Caudate nucleus (tissue), 63 donors: ENCODE measurements at places on chromosomes 2 and 18.
A peak's percentile ranks its signal among the peaks of the same experiment; 100 is the strongest.

DNA sequence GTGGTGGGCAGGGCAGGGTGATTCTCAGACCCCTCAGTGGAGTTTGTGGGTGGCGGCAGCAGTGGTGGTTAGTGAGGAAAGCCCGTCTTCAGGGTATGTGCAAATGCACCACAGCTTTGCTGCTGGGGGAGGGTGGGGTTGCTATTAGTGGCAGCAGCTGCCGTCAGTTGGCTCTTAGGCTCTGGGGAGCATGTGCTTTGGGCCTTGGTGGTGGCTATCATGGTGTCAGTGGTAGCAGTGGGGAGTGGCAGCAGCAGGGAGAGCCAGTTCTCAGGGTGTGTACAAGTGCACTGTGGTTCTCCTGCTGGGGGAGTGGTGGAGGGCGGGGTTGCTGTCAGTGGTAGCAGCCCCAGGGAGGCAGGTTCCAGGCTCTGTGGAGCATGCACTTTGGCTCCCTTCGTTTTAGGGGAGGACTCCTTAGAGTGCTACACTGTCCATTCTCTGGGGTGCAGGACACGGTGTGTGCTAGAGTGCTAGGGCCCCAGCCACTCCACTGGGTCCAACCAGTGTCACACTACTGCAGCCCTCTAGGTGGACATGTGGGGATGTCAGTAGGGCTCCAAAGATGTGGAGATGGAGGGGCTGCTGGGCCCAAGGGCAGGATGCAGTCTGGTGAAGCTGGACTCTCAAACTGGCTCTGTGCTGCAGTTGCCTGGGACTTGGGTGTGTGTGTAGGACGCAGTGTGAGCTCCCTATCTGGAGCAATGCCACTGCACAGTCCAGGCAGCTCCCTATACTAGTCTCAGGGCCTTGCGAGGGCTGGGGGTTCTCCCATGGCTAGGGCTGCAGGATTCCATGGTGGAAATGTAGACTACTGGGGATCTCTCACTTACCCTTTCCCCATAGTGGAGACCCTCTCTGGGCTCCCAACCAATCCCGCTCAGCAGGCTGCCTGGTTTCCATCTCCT is 45.3 kb downstream of the ADCYAP1 start:
- DNase-seq: no peak

DNA sequence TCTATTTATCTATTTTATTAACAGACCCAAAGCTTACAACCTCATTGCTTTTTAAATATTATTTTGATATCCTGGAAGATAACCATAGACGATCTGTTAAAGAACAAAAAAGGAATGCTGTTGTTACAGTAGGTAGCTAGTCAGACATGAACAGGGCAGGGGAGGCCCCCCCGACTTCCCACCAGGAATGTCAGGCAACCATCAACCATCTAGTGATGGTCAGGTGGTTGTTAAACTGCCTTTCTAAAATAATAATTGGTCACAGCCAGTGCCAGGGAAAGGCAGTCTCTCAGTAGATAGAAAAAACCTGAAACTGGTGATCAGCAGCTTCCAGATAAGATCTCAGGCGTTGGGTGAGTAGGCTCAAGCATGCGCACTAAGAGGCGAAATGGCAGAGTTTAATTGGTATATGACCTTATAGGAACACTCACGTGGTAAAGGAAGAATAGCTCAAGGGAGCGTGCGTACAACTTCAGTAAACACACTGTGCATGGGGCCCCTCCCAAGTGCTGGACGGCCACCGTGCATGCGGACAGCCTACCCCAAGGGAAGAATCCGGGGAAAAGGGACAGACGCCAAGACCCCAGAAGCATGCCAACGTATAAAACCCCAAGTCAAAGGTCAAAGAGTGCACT is 32.5 kb upstream of the CCL20 start:
- no peak for DNase-seq

GRCh38 chr2:114937366-114937930 is 495.0 kb downstream of the DPP10 start:
- DNase-seq: no peak

DNA sequence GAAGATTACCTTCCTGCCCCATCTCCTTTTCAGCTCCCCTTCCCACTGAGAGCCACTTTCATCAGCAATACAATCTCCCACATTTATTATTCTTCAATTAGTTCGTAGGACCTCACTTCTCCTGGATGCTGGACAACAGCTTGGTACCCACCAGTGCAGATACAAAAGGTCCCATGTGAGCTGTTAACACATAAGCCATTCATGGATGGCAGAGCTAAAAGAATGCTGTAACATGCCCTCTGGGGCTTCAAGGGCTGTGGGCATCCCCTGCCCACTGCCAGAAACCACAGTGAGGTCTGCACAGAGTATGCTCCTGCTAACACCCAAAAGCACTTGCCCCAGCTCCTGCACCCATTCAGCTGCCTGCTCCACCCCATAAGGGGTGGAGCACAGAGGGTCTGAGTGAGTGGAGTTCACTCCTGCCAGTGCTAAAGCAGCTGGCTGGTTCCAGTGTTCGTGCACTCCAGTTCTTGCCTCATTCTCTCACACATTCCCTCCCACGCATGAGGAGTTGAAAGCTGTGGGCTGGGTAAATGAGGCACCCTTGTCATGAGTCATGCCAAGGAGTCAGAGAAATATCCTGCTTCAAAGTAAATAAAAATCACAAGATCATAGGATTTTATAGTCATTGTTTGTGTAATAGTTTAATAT is 305.9 kb upstream of the TMEFF2 start:
- DNase-seq: peak; percentile 7

- DNase-seq: no peak
Observed at GRCh38 chr2:159895258-159896065, 97.5 kb upstream of the CD302 start.

DNA sequence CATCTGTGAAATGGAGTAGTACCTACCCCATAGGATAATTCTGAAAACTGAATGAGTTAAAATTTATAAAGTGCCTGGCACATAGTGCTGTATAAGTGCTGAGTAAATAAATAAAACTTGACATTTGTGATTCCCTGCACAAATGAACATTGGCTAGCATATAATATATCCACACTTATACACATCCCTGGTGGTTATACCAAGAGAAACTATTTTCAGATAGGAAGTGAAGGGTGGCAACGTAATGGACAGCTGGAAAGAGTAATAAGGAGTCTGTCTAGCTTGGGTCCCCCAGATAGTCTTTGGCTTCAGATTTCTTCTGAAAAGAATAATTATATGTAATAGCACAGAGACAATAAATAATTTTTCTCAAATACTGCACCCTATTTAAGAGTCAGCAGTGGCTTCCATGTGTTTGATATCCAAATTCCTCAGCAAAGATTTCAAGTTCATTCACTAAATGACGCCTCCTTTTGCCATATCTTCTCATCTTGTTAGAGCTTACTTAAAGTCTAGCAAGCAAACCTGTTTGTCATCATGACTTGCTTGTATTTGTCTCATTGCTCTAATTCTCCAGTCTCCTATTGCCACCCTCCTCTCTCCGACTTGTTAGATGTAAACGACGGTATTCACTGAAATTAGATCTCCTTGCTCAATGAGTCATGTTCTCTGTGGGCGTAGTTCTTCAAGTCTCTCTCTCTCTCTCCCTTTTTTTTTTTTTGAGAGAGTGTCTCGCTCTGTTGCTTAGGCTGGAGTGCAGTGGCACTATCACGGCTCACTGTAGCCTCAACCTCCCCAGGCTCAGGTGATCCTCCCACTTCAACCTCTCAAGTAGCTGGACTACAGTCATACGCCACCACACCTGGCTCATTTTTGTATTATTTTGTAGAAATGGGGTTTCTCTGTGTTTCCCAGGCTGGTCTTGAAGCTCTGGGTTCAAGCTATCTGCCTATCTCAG is 8.7 kb upstream of the ADGRF3 start:
- DNase-seq: no peak

- DNase-seq: no peak
Observed at GRCh38 chr2:113316085-113316484, 37.4 kb upstream of the PAX8 start.

DNA sequence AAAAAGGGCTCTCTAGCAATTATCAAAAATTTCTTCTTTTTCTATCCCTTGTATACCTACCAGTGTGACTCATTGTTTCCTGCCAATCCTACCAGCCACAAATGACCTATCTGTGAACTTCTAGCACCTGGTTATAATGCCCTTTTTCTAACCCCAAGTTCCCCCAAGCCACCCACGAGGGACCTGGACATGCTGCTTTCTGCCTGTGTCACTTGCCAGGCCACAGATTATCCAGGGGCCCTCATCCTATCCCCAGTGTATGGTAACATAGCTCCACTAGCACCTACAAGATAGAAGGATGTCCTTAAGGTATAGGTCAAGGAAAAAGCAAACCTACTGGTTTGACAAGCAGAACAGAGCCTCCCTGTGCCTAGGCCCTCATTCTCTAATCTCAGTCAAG is 26.8 kb downstream of the AAK1 start:
- DNase-seq: no peak

- no peak for DNase-seq
Observed at GRCh38 chr2:98172951-98173350, 86.0 kb downstream of the VWA3B start.

GRCh38 chr2:219161097-219161496 is 482 bp upstream of the NHEJ1 start:
- no peak for DNase-seq

DNA sequence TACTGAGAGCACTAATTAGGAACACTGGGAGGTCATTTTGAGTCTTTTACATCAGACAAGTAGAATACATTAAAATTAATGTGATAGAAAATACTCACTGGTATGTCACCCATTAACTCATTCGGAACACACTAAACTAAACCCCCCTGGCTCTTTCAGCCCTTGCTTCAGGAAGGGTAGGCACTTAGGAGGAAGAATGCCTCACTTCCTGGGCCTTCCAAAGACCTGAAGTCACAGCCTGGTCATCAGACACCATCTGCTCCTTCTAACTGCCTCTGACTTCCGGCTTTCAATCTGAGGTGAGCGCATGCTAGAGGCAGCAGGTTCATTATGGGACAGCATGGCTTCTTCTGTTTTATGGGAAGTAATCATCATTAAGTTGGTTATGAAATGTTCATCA is 451.4 kb downstream of the PID1 start:
- no peak for DNase-seq

GRCh38 chr2:124580263-124580662 is 555.2 kb downstream of the CNTNAP5 start:
- no peak for DNase-seq

DNA sequence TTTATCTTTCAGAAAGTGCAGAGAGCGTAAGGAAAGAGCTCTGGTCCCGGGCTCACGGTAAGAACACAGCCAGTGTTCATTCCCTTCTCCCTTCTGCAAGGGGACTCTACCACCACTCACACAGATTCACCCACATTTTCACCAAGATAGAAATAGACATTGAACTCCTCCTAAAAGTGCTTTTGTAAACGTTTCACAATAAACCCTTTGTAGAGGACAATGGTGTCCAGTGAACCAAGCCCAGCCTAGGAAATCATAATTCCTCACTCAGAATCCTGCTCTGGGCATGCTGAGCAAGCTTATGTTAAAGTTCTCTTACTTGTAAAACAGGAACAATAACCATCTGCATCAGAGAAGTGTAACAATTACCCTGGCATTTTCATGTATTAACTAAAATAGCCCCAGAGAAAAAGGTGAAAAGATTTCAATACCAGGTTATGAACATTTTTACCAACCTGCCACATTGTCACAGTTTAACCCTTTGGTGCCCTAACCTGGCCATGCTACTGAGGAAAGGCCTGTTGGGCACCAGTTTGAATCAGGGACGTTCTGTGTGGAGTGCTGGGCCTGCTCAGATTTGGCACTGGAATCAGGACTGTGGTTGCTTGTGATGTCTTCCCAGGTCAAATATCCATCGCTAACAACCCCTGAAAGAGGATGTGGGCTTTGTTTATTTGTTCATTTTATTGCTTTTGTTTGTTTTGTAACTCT is 22.5 kb upstream of the NDUFV2 start:
- DNase-seq: no peak

- no peak for DNase-seq
Observed at GRCh38 chr18:3328532-3328931, 66.6 kb downstream of the MYL12B start.

GRCh38 chr18:79373736-79374135 is 22.0 kb upstream of the NFATC1 start:
- no peak for DNase-seq

GRCh38 chr2:104547221-104547620 is 306.7 kb upstream of the POU3F3 start:
- DNase-seq: no peak

- no peak for DNase-seq
Observed at GRCh38 chr2:23380562-23381065, 4.4 kb upstream of the KLHL29 start.

DNA sequence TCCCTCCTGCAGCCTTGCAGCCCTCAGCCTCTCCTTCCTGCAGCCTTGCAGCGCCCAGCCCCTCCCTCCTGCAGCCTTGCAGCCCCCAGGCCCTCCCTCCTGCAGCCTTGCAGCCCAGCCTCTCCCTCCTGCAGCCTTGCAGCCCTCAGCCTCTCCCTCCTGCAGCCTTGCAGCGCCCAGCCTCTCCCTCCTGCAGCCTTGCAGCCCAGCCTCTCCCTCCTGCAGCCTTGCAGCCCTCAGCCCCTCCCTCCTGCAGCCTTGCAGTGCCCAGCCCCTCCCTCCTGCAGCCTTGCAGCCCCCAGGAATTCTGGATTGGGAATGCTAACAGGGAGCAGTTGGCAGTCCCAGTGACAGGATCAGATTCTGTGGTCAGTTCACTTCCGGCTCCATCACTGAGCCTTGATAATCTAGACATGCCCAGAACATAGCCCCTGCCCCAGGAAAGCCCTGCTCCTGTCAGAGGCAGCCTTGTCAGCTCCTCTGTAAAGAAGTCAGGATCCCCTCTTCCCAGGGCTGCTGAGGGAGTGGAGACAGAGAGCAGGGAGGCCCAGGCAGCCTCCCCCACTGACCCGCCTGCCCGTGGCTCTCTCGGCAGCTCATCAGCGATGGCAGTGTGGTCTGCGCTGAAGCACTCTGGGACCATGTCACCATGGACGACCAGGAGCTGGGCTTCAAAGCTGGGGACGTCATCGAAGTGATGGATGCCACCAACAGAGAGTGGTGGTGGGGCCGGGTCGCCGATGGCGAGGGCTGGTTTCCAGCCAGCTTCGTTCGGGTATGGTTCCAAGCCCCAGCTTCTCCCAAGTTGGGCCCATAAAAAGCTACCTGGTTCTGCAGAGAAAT is 54.8 kb downstream of the FAM168B start:
- DNase-seq: no peak

- DNase-seq: no peak
Observed at GRCh38 chr2:212015588-212015987, 523.0 kb downstream of the ERBB4 start.

GRCh38 chr2:9196637-9197036 is 10.0 kb upstream of the ASAP2 start:
- DNase-seq: no peak

GRCh38 chr2:152359573-152360363 is 24.8 kb downstream of the FMNL2 start:
- DNase-seq: no peak

GRCh38 chr18:44838971-44839666 is 158.4 kb downstream of the SETBP1 start:
- DNase-seq: no peak

DNA sequence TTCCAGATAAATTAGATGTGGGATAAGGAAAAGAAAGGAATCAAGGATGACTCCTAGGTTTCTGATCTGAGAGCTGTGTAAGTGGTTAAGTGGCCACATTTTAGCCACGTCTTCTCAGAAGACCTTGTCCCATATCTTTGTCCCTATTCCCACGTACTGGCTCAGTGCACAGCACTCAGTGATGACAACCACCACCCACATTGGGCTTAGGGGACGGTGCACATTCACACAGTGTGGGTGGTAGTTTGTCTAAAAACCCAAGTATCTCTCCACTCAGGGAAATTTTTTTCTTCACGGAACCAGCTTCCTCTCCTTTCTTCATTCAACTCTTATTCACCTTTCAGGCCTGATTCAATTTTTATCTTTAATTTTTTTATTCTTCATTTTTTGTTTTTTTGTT is 30.6 kb upstream of the GCC2 start:
- no peak for DNase-seq
